ENCODE measurements at places on chromosomes 5 and 9.

DNA sequence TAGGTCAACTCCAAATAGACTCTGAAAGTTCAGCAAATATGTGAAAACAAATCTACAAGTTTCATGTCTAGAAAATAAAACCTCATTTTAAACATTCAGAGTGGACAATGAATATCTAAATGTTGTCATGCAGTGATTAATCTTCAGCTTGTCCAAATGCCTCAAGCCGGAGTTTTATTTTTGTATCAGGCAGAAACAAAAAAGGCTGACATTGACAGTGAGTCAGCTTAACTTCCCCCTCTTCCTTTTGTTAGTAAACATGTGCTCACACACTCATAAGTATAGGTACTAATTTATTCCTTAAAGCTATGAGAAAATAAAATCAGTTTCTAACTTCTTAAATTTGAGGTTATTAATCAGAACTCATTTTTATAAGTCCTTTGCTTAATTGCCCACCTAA lies 467.9 kb upstream of the DAB2 start:
- no peak for DNase-seq

DNA sequence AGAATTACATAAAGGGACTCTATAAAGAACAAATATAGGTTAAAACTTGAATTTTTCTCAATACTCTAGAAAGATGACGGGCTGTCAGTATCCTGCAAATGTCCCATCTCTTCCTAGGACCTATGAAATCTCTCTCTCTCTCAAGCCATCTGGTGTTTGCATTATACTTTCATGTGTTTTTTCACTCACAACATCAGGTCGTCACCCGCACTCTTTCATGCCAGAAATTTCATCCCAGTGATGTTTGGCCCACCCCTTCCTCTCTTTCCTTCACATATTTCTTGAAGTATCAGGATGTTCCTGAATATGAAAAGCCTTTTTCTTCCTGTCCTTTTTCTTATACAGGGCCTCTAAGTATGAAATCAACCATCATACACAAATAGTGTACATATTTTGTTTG lies 63.3 kb upstream of the GAS1 start:
- DNase-seq = no peak

- no peak for DNase-seq
These were observed 122.3 kb upstream of the IL12B start for GRCh38 chr5:159452480-159453167.

DNA sequence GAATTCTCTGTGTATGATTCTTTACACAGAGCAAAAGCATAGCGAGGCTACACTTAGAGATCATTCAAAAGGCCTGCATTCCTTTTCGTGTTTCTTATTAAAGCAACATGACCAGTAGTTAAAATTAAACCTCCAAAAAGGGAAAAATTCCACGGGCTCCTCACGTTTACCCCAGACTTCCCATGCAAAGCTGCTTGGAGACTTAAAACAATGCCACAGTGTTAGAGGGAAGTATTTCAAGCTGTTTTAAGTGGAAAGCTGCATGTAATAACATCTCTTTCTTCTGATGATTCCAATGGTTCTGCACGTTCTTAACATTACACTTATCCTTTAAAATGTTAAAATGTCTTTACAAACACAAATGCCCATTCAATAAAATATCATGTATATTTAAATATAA lies 405.2 kb downstream of the SEMA5A start:
- no peak for DNase-seq

DNA sequence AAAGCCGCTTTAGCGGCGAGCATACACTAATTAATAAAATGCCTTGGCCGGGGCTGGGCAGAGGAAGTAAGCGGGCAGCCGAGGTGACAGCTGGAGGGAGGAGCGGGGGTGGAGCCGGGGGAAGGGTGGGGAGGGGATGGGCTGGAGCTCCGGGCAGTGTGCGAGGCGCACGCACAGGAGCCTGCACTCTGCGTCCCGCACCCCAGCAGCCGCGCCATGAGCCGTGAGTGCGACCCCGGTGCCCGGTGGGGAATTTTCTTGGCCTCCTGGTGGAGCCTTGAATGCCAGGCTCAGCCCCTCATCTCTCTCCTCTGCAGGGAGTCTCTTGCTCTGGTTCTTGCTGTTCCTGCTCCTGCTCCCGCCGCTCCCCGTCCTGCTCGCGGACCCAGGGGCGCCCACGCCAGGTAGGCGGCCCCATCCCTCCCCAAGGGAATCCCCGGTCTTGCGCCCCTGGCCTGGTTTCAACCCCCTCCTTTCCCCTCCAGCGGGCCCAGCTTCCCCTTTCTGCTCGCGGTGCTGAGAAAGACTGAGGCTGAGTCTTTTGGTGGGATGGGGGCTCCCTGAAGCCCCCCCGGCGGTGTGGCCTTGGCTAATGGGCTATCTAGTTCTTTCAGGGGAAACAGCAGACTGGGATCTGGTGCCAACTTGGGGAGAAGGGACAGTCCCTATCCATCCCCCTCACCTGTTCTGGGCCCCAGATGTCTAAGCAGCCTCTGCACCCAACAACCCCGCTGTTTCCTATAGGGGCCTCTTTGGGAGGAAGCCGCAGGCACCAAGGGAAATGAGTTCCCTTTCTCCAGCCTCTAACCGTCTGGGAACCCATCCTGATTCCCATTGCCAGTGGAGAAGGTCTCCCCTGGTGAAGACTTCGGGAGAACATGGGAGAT lies at the start of gene PTGS1:
Gene PTGS1, plus strand, starts transcription at position 156 of the 887 bp plus-strand sequence. Its CDS starts 61 bp downstream, at position 217.
- no peak for DNase-seq

- no peak for DNase-seq
These were observed 191.8 kb upstream of the SMC2 start for GRCh38 chr9:103902263-103902662.

DNA sequence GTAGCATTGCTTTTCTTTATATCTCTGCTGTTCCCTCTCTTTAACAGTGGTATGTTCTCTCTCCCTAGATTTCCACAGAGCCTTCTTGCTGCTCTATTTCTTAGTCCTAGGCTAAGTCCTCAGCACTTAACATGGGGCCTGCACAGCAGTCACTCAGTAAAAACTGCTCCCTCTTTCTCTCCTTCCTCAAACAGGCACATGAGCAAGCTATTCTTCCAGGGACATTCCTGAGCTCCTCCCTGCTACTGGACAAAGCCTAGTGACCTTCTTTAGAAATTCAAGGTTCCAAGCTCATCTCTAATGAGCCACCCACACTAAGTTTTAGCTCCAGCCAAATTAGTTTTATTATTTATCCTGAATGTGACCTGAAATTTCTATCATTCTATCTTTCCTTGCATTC lies 39.5 kb downstream of the TRIM32 start:
- no peak for DNase-seq

All from RWPE2 (cell line).